ENCODE measurements at places on chromosomes 3 and 15.
A peak's percentile ranks its signal among the peaks of the same experiment; 100 is the strongest.

DNA sequence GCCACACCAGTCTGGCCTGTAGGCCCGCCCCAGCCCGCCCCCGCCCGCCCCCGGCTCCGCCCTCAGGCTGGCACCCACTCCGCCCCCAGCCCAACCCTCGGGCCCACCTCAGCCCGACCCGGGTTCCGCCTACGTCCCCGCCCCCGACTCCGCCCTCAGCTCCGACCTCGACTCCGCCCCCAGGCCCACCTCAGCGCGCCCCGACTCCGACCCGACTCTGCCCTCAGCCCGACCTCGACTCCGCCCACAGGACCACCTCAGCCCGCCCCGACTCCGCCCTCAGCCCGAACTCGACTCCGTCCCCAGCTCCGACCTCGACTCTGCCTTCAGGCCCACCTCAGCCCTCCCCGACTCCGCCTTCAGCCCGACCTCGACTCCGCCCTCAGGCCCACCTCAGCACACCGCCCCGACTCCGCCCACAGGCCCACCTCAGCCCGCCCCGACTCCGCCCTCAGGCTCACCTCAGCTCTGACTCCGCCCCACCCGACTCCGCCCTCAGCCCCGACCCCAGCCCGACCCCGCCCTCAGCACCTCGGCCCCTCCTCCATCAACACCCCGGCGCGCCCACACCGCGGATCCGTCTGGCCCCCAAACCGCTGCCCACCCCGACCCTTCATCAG lies at the start of gene RAB43:
Gene RAB43 (minus strand): TSS at position 13 of the 620 bp plus-strand sequence. CDS start 315 bp downstream, outside the sequence.
- peak; percentile 56 for DNase-seq

DNA sequence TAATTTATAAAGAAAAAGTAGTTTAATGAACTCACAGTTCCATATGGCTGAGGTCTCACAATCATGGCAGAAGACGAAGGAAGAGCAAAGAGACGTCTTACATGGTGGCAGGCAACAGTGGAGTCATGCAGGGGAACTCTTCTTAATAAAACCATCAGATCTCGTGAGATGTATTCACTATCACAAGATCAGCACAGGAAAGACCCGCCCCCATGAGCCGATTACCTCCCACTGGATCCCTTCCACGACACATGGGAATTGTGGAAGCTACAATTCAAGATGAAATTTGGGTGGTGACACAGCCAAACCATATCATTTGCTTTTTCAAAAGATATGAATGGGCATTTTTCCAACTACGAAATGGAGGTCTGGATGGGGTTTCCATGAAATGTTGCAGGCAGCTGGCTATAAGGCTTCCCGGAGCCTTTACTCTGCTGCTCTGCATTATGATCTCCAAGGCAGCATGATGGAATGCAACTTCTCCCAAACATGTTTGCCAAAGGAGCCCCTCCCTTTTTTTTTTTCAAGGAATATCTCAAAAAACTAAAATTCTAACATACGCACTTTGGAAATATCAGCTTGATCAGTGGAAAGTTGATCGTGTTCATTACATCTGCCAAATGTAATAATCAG lies 189.7 kb downstream of the MEX3B start:
- no peak for DNase-seq

DNA sequence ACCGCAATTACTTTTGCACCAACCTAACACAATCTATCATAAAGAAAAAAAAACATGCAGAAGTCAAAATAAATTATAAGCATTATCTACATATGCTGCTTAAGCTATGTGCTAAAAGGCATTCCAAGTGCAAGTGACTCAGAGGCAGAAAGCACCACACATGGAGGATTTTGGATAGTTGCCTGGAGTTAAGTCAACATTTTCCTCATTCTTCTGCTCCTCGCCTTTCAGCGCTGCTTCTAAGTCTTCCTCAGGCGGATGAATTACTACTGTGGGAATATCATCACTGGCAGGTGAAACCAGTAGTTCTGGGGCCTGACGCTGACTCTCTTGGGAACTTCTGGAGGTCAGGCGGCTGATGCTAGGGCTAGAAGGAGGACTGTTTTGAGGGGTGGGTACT lies 53.1 kb downstream of the SLC4A7 start:
- DNase-seq, result no peak

GRCh38 chr3:67463656-67464055 lies 190.8 kb downstream of the SUCLG2 start:
- DNase-seq, result no peak

- DNase-seq, result no peak
These were observed 89.0 kb upstream of the FGF12 start for GRCh38 chr3:192816351-192816750.

DNA sequence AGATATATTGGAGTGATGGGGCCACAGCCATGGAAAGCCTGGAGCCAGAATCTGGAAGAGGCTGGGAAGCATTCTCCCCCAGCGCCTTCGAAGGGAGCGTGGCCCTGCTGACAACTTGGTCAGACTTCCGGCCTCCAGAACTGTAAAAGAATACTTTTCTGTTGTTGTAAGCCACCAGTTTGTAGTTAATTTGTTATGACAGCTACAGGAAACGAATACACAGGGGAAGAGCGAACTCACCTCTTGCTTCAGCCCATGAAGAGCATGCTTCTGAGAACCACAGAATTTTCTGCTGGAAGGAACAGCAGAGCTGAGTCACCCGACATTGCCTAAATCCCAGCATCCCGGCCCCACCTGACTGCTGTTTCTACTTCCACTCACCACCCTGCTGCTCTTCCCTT lies 501.7 kb downstream of the SHQ1 start:
- no peak for DNase-seq

DNA sequence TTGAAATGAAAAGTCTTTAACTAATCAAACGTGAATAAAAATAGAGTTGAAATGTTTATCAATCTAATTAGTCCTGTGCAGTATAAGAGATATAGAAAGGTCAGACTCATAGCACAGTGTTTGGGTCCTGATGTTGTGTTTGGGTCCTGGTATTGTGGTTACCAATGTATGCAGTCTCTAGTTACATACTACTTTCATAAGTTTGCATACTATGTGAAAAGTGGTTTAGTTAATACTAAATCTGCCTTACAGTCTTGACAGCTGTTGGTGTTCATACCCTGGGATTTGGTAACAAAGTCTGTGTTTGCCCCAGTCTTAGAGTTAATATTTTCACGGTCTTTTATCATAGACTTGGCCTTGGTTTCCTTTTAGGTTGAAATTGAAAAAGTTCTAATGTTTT lies 41.7 kb downstream of the KIF15 start:
- no peak for DNase-seq

DNA sequence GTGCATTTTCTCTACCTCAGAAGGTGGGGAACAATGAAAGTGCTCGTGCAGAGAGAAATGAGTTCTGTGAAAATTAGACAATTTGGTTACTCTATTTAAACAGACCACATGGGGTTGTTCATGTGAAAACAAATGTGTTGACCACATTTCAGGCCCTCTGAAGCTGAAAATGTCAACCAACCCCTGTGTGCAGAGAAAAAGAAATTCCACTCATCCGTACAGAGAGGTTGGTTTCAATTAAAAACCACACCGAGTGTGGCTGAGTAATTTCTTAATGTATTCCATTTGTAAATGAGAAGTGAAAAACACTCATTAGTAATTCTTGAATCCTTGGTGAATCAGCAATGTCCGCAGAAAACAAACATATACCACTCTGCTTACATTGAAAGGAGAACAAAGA lies 46.9 kb upstream of the SLC7A14 start:
- peak; percentile 95 for DNase-seq
